ENCODE measurements at places on chromosomes 3 and 15. TPM values are rescaled to one million over a fixed set of nuclear protein-coding genes. Genes with fewer than 3 reads are reported as not detected.

TTLL13 gene
- not detected for total RNA-seq

DNA sequence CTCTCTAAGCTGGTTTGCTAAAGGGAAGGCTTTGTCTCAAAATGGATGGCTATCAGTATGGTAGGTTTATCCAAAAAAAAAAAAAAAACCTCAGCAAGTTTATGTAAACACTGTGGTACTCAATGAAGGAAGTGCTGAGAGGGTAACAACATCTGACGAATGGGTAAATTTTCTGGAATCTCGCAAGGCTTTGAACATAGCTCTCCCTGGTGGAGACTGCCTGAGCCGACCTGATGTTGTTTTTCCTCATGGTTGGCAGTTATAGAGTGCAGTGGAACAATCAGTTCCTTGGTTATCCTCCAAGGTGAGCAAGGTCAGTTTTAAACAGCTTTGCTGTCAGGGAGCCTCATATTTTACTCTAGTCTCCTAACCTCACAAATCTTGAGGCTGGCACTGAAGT, 94.6 kb downstream of the ZPLD1 start:
- DNase-seq = no peak

DNA sequence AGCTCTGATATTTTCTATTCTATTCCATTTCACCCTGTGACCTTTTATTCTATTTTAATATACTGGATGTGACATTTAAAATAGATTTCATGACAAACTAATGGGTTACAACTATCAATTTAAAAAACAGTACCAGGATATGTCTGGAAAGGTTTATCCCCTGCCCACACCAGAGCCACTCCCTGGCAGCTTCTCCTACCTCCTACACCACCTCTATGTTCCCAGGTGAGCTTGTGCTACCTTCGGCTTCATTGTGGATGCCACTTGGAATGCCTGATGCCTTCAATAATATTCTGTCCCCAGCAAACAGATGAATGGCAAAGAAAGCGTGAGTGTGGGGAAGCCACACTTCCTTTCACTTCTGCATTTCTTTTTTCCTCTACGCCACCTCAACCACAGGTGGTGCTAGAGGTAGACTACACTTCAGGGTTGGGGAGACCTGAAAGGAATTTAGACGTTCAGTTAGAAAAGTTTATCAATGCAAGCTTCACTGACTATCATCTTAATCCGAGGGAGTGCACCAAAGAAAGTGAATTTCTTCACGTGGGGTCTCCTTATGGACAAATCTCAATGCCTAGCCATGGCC, 213.0 kb downstream of the SSR3 start:
- DNase-seq = no peak

DNA sequence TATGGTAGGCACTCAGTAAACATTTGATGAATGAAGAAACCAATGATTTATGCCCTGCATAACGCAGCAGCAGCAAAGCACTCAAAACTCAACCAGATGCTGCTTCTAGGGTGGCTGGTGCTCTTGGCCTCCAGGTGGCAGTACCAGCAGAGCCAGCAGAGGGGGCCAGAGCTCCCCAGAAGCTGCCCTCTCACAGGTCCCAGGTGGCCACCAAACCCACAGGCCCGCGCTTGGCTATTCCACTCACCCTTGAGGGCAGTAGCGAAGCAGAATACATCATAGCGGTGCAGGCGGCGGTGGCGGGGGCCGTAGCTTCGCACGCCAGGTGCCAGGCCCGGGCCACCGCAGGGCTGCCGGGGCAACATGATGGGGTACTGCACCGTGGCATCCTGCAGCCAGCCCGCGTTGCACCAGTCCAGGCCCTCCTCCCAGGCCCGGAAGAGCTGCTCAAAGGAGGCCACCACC, 16.6 kb downstream of the HAPLN3 start:
- peak; percentile 58 for DNase-seq

- no peak for DNase-seq
Observed at GRCh38 chr3:37693511-37694283, 168.0 kb upstream of the CTDSPL start.

GRCh38 chr15:88690331-88690730, 51.5 kb downstream of the ISG20 start:
- no peak for DNase-seq

GRCh38 chr15:69500339-69500738, 47.7 kb downstream of the RPLP1 start:
- DNase-seq = no peak

DNA sequence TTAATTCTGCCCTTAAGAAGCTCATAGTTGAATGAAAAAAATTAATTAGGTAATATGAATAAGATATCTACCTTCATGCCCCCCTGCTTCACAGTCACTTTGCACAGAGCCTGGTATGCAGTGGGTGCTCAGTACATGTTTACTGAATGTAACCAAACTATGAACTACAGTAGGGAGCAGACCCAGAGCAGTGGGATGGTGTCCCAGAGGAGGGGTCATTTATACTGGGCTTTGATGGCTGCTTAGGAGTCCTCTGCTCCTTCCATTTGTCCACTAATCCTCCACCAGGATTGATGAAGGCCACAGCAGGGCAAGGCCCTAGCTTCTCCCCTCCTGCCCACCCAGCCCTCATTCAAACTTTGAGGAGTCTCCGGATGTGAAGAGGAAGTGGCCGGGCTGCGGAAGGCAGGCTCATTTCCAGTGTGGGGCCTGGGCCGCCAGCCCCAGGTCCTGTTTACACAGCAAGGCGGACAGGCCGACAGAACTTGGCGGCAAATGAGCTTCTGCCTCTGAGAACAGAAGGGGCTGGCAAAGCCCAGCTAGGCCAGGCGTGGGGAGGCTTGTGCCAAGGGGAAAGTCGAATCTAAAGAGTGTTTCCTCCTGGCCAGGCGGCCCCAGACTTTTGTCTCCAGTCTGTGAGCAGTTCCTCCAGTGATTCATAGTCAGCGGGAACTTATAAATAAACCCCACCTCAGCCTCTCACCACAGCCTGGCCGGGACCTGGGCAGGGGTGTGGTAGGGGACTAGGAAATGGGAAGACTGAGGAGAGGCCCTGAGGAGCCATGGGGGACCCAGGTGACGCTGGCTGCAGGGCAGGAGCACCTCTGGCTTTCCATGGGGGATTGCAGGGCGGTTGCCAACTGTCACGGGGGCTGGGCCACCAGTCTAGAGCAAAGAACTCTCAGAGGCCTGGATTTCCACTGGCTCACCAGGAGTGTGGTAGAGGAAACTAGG, 51.6 kb upstream of the LCTL start:
- no peak for DNase-seq

CFAP92 gene
- total RNA-seq = 0.18 TPM

DNA sequence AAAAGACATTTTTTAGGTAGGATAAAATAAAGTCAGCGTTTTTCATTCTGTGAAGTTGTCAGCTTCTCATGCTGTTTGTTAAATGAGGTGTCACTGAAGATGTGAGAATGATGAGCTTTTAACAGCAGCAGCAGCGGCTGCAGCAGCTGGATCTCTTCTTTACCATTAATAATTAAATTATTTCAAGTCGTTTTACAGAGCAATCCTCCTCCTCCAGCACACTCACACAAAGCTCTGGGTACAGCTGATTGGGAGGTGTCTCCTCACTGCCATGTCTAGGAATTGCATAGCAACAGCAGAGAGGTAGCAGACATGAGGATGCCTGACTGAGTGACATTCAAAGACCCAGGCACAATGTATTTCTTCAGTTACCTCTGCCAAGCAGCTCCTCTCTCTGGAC, 46.7 kb upstream of the PLAAT1 start:
- DNase-seq = no peak

- DNase-seq = no peak
Observed at GRCh38 chr3:124530916-124531315, 199.3 kb upstream of the UMPS start.

DNA sequence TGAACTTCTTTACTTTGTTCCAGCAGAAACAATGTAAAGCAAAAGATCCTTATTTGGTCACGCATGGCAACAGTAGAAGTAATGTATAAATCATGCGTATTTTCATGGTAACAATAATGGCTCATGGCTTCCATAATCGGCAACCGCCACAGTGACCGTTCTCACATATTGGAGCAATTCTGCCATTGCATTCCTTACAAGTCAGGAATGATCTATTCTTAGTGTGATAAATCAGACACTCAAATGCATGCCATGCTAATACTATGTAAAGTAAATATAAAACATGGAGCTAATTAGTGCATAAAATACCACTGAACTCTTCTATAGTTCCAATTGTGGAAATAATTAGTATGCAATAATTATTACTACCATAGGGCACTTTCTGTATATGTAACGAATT, 13.5 kb upstream of the CERS3 start:
- no peak for DNase-seq

- no peak for DNase-seq
Observed at GRCh38 chr15:89118481-89118989, 30.3 kb downstream of the ABHD2 start.

SLC22A13 gene
- 1.0 TPM for total RNA-seq

SST gene
- not detected for total RNA-seq

- no peak for DNase-seq
Observed at GRCh38 chr3:112627919-112628466, 12.9 kb downstream of the CCDC80 start.

GOLGA6L9 gene
- 2.3 TPM for total RNA-seq

- no peak for DNase-seq
Observed at GRCh38 chr15:52462806-52463360, 65.8 kb downstream of the MYO5A start.

DNA sequence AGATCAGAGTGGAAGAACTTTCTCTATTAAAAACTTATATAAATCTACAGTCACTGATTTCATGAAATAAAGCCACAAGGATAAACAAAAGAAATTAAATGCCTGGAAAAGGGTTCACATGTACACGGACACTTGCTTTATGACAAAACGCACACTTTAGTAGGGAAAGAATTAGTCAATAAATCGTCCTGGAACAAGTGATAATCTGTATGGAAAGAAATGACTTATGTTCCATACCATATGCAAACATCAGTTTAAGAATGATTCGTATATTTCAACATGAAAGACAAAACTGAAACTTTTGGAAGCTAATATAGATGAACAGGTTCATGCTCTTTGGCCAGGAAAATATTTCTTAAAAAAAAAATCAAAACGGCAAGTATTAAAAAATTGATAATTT, 40.2 kb downstream of the MEF2A start:
- DNase-seq = no peak

GOLGA8A gene
- total RNA-seq = 215 TPM

SMAD3 gene
- 26.8 TPM for total RNA-seq

KIF15 gene
- total RNA-seq = 66.4 TPM

DNA sequence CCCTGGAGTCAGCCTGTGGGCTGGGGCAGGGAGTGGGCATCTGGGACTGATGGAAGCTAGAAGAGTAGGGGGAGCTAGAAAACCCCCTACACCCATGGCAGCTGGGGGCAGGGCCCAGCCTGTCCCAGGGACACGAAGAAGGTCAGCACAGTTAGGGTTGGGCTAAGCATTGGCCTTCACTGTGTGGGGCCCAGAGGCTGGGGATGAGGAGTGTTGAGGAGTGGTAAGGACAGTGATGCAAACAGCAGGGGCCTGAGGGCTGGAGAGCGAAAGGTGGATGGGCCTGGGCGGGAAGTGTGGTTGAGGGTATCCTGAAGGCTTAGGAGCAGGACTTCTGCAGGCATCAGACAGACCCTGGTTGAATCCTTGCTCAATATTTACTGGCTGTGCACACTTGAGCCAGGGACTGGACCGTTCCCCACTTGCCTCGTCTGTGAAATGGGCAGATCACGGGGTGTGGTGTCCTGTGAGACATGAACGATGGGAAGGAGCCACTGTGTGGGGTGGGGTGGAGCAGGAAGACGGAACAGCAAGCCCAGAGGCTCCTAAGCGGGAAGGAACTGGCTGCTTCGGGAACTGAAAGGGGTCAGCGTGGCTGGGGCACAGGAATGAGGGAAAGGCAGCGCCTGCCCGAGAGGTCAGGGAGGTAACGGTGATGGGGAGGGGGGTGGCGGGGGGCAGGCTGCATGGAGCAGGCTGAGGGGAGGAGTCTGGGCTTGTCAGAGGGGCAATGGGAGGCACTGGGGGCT, 7.3 kb downstream of the PRKCD start:
- no peak for DNase-seq

GRCh38 chr15:36940636-36941260, 159.6 kb downstream of the MEIS2 start:
- DNase-seq = no peak

GRCh38 chr3:128537091-128537703, 44.2 kb upstream of the GATA2 start:
- no peak for DNase-seq

GRCh38 chr3:182920515-182921084, 59.7 kb downstream of the DCUN1D1 start:
- DNase-seq = no peak

DNA sequence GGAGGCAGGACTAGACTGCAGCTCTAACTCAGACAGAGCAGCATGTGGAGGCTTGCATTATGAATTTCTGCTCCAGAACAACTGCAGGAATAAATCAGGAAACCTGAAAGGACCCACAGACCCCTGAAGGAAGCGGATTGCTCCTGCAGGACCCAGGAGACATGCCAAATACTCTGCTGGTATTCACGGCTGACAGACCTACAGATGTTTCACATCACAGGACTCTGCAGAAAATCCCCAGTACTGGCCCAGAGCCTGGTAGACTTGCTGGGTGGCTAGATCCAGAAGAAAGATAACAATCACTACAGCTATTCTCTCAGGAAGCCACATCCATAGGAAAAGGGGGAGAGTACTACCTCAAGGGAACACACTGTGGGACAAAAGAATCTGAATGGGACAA, 942.1 kb downstream of the AGBL1 start:
- no peak for DNase-seq

DNA sequence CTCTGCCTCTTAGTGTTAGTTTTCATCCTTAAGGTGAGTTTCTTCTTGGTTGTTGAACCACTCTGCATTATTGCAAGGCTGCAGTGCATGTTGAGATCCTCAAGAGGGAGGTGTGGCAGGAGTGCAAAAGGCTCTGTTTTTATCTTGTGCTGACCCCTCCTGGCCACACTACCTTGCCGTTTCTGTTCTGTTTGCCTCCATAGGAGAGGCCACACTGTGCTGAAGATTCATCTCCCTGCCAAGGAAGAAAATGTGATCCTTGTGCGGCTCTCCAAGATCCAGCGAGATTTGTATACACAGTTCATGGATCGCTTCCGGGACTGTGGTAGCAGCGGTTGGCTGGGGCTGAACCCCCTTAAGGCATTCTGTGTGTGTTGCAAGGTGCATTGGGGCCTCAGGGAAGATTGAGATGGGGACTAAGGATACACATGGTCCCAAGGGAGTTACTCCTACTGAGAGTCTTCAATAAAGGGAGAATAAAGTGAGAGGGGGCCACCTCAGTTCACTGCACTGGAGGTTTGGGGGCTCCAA, 33.0 kb upstream of the TEX264 start:
- peak; percentile 69 for DNase-seq
